ENCODE measurements at places on chromosomes 5 and 9.

GRCh38 chr5:81495286-81495685, 101.4 kb upstream of the ACOT12 start:
- no peak for DNase-seq

- no peak for DNase-seq
Observed at GRCh38 chr9:7055171-7055903, 297.6 kb downstream of the KDM4C start.

DNA sequence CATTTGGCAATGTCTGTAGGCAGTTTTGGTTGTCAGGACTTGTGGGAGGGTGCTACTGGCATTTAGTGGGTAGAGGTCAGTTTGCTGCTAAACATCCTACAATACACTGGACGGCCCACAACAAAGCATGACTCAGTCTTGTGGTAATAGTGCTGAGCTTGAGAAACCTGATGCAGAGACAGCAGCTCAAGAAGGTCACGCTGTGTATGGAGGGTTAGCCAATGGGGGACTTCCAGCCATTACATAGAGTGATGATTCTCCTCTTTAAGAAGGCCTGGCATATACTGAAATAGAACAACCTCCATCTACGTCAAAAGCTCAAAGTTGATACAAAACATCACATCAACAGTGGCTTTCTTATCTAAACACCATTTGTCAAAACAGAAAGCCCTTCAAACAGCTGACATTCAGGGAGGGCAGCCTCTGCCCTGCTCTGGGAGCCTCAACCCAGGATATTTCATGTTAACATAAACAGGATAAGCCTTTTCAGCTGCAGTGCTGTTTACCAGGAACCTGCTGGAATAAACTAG, 143.0 kb downstream of the GPBP1 start:
- no peak for DNase-seq

DNA sequence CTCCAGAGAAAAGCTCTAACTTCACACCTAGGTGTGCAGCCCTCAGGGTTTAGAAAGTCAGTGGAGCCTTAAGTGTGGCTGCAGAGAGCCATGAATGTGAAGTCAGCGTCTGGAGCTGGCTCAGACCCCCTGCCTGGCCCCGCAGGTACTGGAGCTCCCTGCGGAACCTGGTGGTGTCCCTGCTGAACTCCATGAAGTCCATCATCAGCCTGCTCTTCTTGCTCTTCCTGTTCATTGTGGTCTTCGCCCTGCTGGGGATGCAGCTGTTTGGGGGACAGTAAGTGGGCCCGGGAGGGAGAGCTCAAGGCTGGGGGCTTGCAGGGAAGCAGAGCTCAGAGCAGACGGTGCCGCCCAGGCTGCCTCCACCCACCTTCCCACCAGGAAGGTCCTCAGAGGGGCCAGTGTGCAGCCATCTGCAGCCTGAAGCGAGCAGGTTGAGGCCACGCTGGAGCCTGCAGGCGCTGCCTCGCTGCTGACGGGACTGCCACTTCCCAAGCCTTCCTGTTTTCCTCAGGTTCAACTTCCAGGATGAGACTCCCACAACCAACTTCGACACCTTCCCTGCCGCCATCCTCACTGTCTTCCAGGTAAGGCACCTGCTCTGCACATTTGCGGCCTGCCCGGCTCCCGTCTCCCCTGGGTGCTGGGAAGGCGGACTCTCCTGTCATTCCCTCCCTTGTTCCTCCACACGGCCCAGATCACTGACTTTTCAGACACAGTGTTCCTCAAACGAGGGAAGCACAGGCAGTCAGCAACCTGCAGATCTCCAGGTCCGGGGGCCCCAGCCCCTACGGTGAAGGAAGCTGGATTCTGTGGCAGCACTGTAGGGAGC, 108.9 kb downstream of the CACNA1B start:
- no peak for DNase-seq

DNA sequence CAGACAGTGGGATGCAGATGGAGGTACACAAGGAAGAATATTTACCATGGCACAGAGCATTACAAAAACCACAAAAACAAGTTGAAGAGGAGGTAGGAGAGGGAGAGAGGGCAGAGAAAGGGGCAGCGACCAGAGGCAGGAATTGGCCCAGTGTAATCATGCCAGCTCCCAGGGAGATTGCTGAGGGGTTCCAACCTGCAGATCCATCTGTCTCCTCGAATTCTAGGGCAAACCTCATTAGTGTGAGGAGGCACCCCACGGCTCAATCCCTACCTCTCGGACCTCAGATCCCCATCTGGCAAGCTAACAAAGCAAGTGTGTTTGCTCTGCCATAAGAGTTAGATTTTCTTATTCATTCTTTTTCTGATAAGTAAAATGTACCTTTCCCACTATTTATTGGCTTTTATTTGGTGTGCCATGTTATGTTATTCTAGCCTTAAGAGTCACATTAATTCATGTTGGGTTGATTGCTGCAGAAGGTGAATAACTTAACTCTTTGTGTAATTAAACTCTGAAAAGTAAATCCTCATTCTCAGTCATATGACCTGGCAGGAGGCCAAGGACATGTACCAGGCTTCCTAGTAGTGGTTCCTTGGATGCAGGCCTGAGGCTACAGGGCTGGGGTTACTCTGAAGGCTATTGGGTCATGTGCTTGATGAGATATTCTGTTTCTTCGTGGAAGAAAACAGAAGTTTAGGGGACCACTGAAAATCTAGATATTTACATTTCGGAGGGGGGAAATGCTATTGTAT, 315.2 kb upstream of the ATP10B start:
- DNase-seq, result no peak

GRCh38 chr5:176596689-176597416, 13.1 kb downstream of the GPRIN1 start:
- peak; percentile 48 for DNase-seq

DNA sequence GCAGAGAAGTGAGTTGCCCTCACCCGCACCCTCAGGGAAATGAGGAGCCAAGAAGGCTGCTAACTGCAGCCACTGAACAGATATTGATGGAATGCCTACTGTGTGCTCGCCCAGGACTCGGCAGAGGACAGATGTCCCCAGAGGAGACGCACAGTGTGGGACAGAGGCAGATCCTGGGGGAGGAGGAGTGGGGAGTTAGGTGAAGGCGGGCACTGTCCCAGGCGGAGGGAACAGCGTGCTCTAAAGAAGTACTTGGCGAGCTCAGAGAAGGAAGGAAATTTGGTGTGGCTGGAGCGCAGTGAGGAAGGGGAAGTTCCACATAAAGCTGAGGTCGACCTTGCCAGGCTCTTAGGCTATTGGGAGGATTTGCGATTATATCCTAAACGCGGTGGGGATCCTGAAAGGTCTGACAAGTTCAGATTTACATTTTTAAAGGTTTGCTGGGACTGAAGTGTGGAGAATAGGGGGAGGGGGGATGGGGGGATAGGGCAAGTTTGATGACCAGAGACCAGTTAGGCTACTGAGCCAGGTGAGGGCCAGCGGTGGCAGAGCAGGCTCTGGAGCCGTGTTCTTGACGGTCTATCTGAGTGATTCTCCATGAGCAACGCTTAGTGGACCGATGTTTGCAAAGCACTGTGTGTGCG, 23.6 kb upstream of the CERCAM start:
- DNase-seq, result no peak

DNA sequence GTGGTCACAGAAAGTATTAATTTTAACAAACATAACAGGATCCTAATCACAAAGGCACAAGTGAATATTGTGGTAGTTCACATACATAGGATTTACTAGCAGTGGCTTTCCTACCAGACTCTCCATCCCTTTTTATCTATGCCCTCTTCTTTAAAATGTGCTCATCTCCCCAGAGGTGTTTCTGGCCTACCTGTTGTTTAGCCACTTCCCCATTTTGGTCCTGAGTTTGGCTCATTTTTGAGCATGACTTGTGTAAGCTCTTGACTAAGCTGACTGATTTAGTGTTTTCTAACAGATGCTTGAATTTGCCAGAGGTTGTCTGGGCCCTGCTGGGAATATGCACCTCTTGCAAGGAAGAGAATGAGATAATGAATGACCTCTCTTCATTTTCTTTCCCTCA, 517.7 kb upstream of the CLINT1 start:
- DNase-seq, result no peak

GRCh38 chr5:135492319-135492626, 40.1 kb upstream of the TIFAB start:
- no peak for DNase-seq

- no peak for DNase-seq
Observed at GRCh38 chr5:95934207-95934804, 27.3 kb downstream of the ELL2 start.

DNA sequence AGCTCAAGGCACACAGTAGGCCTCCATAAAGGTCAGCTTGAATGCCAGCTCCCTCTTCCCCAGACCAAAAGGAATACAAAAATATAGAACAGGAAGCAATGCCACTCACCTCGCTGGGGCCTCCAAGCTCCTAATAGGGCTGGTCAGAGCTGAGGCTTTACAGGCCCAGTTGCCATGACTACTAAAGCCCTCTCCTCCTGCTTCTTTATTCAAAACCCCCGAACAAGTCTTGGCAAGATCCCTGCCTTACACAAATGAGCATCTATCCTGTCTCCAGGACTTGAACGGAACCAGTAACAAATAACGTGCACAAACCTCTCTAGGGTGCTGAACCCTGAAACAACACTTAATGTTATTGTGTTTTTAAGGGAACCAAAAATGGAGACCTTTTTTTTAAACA, 136.3 kb downstream of the SIL1 start:
- peak; percentile 10 for DNase-seq

GRCh38 chr5:117859176-117859575, 1129.2 kb downstream of the DTWD2 start:
- no peak for DNase-seq

GRCh38 chr5:132877938-132878337, 4.5 kb downstream of the LEAP2 start:
- no peak for DNase-seq

DNA sequence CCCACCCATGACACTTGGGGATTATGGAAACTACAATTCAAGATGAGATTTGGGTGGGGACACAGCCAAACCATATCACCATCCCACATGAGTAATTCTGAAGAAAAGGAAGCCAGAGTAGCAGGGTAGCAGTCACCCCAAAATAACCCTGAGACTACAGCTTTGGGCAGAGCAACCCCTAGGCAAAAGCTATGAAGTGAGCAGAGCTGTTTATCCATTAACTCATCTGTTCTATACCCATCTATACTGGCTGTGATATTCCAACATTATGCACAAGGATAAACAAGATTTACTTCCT, 12.3 kb upstream of the REEP5 start:
- no peak for DNase-seq

DNA sequence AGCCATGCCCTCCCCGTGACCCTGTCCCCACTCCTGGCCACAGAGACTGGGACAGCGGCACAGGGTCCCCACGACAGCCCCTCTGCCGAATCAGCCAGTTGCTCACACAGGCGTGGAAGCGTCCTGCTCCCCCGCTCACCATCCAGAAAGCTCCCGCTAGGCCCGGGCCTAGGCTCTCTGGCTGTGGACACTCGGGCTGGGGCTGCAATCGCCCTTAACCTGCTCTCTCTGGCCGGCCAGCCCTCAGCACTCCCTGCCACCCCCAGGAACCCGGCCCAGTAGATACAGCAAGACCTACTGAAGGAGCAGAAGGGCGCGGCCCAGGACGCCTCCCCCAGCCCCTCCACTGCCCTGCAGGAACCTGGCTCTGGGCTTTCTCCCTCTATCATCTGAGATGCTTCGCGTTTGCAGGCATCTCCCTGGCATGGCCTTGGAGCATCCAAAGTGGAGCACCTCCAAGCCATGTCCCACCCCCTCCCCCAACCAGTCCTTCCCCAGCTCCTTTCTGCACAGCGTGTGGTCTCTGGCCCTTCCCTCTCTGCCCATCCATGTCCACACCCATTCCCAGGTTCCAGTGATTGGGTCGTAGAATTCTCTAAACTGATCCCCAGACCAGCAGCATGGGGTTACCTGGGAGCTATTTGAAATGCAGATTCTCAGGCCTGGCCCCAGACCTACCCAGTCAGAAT, 113.7 kb upstream of the LMX1B start:
- DNase-seq, result no peak

DNA sequence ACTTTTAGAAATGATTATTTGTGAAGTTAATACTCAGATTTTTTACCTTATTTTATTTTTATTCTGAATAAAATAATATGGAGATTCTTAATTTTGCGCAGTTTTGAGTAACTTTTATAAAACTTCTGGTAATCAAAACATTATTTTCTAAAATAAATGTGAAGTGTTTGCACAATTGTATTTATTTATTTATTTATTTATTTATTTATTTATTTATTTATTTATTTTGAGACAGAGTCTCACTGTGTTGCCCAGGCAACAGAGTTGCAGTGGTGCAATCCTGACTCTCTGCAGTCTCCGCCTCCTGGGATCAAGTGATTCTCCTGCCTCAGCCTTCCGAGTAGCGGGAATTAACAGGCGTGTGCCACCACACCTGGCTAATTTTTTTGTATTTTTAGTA, 73.5 kb downstream of the RPS6 start:
- no peak for DNase-seq

GRCh38 chr9:35763803-35764202, 9.7 kb upstream of the MSMP start:
- DNase-seq, result no peak

DNA sequence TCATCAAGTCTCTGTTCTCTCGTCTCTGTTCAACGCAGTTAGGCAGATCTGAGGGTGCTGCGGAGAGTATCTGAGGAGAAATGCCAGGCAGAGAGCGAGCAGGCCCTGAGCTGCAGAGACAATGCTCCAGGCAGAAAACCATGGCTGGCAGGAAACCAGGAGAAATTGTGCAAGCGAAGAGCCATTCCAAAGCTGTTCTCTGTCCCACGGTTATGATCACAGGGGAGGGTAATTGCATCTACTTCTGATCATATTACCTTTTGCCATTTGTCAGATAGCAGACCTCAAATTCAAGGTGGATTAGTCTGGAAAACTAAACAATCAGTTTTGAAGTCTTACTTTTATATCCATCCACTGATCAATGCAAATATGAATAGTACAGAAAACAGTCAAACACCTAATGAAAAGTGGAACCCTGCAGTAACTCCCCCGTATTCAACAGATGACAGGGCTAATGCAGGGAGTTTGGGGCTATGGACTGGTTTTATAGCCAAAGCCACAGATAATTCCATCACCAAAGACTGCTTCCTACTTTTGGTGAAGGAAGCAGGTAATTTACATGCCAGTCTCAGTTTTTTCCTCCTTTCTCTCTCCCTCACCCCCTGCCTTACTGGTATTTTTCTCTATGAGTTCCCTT, 228.0 kb downstream of the DCP2 start:
- no peak for DNase-seq

DNA sequence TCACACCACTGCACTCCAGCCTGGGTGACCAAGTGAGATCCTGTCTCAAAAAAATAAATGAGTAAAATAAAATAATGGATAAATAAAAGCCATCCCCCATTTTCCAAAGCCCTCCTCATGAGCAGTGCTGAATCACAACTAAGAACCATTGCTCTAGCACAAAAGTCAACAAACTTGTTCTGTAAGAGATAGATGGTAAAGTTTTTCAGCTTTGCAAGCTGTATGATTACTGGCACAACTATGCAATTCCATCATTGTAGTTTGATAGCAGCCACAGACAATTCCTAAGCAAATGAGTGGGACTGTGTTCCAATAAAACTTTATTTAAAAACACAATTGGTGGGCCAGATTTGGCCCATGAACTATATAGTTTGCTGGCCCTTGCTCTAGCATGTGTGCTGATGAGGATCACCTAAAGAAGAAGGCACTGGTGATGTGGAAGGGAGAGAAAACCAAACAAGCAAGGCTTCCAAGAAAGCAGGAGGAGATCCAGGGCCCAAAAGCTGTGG, 64.6 kb downstream of the NEURL1B start:
- no peak for DNase-seq

GRCh38 chr5:151155775-151156506, 1.6 kb downstream of the ANXA6 start:
- DNase-seq, result no peak

All from nephron progenitor cell (in vitro differentiated cells).